ENCODE measurements at places on chromosomes 12 and 14.

- DNase-seq, result no peak
These were observed 114.8 kb upstream of the FGD4 start for GRCh38 chr12:32284561-32284960.

DNA sequence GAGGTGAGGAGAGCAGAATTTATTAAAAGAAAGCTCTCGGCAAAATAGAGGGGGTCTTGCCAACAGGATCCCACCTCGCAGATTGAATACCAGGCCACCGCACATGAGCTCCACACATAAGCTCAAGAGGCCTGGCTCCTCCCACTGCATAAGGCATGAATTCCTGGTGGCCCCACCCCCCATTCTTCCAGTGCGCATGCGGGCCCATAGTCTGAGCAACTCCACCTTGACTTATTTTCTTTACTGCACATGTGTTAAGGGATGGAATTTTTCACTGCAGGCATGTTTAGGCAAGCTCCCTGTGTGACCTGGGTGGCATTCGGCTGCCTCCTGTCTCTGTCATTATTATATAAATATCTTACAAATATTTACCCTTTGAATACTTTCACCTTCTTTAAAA is 412.5 kb downstream of the RMST start:
- no peak for DNase-seq

GRCh38 chr12:2413999-2414792 is 361.4 kb downstream of the CACNA1C start:
- no peak for DNase-seq

GRCh38 chr12:123049398-123050240 is 69.1 kb downstream of the ARL6IP4 start:
- DNase-seq, result no peak

DNA sequence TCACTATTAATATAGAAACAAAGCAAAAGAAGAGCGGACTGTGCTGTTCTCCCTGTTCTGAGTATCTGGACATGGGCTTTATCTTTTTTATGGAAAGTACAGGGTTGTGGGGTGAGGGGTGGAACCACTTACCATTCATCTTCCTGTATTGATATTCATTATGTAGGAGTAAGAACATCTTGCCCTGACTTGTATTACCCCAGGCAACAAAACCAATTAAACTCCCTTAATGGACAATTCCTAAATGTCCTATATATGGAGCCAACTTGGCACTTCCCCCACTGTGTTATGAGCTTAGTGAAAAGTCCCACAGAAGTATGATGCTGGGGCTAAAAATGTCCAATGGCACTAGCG is 139.9 kb upstream of the KRR1 start:
- DNase-seq, result no peak

GRCh38 chr14:79573486-79573885 is 637.8 kb downstream of the DIO2 start:
- DNase-seq, result no peak

- no peak for DNase-seq
These were observed 131.9 kb downstream of the EXOC5 start for GRCh38 chr14:57136669-57137328.

DNA sequence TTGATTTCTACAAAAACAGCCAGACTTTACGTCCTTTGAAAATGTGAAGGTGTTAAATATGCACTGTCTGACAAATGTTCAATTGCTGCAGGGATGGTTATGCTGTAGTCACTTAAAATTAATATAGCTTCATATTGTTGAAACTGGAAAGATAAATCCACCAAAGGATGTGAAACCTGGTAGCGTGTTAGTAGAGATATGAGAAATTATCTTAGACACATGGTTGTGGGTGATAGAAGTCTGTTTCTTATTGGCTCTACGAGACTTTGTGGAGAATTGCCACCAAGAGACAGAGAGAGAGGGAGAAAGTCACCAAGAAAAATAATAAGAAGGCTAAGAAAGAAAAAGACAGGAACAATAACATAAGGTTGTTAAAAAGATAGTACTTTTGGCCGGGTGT is 2.6 kb upstream of the CAPRIN2 start:
- DNase-seq, result no peak

- no peak for DNase-seq
These were observed 250.0 kb downstream of the GLT1D1 start for GRCh38 chr12:129103231-129103630.

DNA sequence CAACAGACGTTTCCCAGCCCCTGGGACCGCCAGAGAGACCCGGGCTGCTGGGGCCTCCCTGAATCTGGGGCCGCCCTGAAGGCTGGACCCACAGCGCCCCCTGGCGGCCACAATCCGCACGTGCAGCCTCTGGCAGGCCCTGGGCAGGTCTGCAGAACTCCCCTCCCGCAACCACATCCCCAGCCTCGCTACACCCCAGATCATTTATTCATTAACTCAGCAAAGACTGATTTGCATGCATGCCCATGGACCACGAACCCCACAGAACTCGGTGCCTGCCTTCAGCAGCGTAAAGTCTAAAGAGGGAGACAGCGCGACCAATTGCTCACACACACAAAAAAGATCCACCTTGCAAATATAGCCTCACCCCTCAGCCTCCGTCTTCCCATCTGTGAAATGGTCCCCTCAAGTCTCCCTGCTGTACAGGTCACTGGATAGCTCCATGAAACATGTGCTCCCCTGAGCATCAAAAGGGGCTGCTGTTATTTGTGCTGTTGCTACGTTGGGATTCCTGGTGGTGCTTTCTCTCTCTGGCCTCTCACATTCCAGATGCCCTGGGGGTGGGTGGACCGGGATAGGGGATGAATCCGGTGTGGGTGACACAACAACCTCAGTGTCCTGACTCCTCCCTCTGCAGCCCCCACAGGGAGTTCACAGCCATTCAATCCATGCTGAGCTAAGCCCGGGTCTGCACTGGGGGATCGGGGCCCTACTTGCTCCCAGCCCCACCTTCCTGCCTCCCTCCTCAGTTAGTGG is 96.4 kb downstream of the SCARB1 start:
- DNase-seq, result no peak

DNA sequence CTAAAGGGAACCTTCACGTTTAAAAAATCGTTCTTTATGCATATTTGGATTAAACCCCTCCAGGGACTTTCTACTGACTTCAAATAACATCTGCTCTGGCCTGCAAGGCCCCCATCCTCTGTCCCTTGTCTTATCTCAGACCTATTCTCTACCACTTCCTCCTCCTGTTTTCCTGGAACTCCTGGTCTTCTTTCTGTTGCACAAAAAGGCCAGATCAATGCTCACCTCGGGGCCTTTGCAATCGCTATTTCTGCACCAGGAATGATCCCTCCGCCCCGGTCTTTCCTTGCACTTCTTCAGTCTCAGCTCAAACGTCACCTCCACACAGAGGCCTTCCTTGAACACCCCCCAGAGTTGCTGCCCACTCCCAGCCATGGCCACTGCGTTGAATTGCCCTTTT is 57.6 kb upstream of the BEGAIN start:
- DNase-seq, result no peak

DNA sequence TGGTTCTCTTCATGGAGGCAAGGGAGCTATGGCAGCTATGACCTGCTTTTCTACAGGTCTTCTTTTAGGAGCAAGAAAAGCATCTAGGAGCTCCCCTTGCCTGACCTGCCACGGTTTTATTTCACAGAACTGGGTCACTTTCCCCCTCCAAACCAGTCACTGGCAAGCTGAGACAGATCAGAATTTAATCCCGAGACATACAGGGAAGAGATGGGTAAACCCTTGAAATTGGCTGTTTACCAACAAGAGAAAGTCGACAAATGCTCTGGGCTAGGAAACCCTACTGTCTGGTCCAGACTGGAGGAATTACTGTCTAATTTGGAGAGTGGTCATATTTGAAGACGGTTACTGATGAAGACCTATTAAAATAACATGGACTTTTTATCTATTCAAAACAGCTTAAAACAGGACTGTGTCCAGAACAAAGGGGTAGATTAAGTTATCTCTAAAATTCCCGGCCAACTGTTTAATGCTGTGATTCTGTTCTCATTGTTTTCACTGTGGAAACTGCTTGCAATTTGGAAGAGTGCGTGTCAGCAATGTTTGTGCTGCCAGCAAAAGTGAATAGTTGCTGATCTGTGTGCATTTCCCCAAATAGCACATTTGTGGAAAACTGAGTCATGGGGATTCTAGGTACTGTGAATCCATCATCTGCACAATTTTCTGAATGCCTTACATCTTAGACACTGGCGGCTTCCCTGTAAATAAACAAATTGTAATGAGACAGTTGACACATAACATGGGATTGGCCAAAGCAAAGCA is 73.4 kb upstream of the EEA1 start:
- DNase-seq, result no peak

DNA sequence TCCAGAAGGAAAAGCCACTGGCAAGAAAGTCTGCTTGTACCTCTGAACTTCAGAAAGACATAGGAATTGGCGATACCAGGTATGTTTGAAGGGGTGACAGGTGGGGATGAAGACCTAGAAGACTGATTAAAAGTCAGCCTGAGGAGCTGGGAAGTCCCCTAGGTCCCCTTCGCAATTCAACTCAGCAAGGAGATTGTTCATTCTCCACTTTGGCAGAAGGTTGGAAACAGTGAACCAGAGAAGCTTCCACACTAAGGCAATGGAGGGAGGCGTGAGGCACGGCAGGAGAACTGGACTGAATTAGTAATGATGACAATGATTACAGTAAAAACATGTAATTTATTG is 240.3 kb upstream of the TMPO start:
- DNase-seq, result no peak

- DNase-seq, result no peak
These were observed 102.5 kb upstream of the PRICKLE1 start for GRCh38 chr12:42691991-42692557.

DNA sequence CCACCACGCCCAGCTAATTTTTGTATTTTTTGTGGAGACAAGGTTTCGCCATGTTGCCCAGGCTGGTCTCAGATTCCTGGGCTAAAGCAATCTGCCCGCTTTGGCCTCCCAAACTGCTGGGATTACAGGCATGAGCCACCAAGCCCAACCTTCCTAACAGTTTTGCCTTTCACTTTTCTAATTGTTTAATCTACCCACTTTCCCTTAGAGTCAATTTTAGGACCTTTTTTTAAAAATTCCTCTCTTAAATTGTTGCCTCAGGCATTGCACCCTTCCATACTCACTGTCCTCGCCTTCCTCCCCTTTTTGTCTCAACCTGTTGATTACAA is 11.5 kb downstream of the ZFHX2 start:
- DNase-seq, result no peak

DNA sequence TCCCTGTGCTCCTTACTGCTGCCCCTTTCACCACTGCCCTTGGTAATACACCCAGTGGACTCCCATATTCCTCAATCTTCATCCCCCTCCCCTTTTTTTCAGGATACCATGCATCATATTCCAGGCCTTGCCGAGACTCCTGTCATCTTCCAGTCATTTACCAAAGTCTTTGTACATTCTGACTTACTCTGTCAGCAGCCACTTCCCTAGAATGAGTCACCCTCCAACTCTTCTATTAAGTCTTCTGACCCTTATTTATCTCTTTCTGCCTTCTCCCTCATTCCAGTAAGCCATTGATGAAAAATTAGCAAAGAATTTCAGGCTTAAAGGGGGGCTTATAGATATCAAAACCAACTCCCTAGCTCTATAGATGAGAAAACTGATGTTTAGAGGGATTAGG is 128.0 kb downstream of the STXBP6 start:
- DNase-seq, result peak; percentile 37

- DNase-seq, result no peak
These were observed 614 bp upstream of the MARK3 start for GRCh38 chr14:103384450-103385151.

- DNase-seq, result no peak
These were observed 121.6 kb downstream of the VEZT start for GRCh38 chr12:95339086-95339788.

GRCh38 chr12:47207340-47207717 is 127.6 kb upstream of the AMIGO2 start:
- DNase-seq, result no peak

GRCh38 chr14:72606879-72607278 is 287.0 kb downstream of the DPF3 start:
- no peak for DNase-seq

DNA sequence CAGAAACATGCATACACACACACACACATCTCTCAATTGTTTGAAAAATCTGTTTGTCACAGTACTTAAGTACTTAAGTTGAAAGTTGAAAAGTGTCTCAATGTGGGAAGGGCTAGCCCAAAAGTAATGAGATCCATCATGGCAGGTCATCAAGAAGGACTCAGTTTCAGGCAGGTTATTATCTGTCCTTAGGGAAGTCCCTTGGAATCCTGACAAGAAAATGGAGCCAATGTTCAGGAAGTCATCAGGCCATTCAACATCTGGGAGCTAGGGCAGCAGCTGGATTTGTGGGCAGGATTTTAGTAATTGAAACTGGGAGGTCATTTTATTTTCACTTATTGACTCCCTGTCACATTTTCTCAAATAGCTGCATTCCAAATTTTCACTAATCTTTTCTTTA is 56.0 kb downstream of the MSRB3 start:
- no peak for DNase-seq

DNA sequence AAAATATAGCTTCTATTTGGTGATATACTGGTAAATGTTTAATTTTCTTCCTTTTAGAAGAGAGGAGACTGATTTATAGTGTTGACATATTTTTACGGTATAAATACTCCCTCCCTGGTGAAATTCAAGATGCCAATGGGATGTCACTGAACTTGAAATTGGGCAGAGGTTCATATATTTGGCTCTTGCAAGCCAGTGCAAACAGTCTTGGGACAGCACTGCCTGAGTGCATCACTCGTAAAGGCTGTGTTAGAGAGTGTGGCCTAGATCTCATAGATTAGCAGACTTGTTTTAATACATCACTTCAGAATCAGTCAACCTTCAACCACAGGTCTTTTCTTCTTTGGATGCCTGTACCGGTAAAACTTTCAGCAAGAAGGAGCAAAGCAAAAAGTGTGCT is 681.0 kb downstream of the NRXN3 start:
- DNase-seq, result no peak

DNA sequence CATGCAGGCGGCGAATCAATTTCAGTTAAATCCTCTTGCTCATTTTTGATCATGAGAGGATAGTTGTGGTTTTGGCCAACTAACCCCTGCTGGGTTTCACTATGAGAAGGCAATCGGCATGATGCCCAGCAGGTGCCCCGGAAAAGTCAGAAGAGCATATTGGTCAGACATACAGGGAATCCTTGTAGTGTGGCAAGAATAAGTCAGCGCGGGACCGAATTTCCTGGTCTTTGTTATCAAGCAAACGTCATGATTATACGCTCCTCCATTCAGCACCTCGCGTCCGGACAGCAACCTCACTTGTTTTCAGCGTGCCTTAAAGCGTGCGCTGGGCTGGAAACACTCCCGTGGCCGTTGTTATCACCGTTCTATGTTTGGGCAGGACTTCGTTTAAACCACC is 1.8 kb downstream of the TBC1D30 start:
- no peak for DNase-seq

All from HS-5 (cell line).